ENCODE measurements at places on chromosomes 2 and 18. TPM values are rescaled to one million over a fixed set of nuclear protein-coding genes. Genes with fewer than 3 reads are reported as not detected.

DNA sequence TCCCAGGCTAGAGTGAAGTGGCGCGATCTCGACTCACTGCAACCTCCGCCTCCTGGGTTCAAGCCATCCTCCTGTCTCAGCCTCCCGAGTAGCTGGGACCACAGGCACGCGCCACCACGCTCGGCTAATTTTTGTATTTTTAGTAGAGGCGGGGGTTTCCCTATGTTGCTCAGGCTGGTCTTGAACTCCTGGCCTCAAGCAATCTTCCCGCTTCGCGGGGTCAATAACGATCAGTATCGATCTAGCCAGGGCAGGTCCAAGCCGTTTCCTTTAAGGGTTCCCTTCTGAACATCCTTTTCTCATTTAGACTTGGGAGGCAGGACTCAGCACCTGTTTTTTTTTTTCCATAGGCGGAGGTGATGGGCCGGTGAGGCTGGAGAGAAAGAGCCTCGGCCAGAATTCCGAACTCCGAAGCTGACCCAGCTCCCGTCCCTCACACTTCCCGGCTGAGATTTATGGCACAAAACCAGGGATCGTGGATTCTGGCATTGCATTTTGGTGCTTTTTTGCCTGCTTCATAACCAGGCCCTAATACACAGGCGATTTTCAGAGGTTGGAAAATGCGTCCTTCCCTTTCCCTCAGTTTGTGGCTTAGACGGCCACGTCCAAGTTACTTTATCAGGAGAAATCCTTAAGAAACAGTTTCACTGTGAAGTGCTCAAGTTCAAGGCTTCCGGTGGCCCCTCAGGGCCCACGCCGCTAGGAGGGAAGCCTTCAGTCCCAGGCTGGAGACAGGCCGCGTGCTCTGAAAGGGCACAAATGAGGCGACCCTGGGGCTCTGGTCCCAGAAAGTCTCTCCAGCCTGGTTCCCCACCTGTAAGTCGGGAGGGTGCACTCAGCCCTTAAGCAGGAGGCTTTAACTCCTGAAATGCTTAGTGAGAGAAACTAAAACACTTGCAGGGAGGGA lies 998 bp upstream of the SLC66A3 start:
- no peak for DNase-seq
- peak overlapping the region; percentile 74 for H3K27ac ChIP-seq
- H3K36me3 ChIP-seq: no peaks in the 10 kb centered on the region
- H3K4me3 ChIP-seq: peak overlapping the region; percentile 77
- H3K4me1 ChIP-seq: peaks cover 16% of the 10 kb centered on the region
- H3K27me3 ChIP-seq: no peaks in the 10 kb centered on the region

DNA sequence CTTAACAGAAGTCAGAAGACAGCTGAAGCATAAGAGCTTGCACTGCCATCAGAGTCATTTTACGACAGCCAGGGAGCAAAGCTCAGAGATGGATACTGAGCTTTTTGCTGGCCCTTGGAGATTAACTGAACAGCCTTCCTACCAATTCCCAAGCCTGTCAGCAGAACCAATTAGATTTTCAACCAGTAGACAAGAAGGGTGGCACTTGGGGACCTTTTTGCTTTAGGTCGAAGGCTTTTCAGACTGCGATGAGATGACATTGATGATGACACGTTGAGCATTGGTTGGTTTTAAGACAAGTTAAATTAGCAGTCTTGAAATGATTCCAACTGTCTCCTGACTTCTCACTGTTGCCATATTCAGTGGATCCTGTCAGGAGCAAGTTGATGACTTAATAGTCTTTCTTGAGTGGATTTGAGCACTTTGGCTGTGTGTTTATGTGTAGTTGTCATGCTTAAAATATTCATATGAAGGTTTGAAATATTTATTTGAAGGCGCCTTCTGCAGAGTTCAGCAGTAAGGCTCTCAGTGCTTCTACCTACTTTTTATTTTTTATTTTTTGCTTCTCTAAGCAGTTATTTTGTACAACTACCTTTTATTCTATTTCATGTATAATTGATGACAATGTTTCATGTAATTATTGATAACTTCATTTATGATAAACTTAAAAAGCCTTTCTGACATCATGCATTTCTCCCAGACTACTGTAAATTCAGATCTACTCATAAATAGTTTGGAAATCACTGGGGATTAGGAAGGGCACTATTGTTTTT lies 256.7 kb downstream of the CAMKMT start:
- peaks cover 6% of the 10 kb centered on the region for H3K4me1 ChIP-seq
- H3K27ac ChIP-seq: no peak overlapping the region
- DNase-seq: no peak
- H3K27me3 ChIP-seq: no peaks in the 10 kb centered on the region
- no peak overlapping the region for H3K4me3 ChIP-seq

DNA sequence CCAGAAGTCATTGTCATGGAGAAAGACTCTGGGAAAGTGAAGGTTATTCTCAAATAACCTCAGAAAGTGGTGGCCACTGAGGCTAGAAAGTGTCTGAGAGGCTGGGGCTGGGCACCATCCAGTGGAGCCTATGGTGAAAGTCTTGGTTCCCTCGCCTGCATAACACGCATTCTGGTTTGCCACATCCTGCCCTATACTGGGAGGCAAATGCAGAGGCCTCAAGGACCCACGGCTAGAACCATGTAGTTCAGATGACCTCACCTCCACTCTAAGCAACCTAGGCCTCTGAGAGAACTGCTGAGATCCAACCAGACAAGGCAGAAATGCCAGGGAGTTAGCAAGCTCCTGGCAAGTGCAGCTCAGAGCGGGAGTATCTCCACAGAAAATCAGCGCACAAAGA lies 5.1 kb downstream of the ITGB6 start:
- H3K4me3 ChIP-seq: no peak overlapping the region
- DNase-seq: peak; percentile 27
- H3K36me3 ChIP-seq: no peaks in the 10 kb centered on the region
- peaks cover 3% of the 10 kb centered on the region for H3K27me3 ChIP-seq
- H3K4me1 ChIP-seq: no peaks in the 10 kb centered on the region
- no peak overlapping the region for H3K27ac ChIP-seq

DNA sequence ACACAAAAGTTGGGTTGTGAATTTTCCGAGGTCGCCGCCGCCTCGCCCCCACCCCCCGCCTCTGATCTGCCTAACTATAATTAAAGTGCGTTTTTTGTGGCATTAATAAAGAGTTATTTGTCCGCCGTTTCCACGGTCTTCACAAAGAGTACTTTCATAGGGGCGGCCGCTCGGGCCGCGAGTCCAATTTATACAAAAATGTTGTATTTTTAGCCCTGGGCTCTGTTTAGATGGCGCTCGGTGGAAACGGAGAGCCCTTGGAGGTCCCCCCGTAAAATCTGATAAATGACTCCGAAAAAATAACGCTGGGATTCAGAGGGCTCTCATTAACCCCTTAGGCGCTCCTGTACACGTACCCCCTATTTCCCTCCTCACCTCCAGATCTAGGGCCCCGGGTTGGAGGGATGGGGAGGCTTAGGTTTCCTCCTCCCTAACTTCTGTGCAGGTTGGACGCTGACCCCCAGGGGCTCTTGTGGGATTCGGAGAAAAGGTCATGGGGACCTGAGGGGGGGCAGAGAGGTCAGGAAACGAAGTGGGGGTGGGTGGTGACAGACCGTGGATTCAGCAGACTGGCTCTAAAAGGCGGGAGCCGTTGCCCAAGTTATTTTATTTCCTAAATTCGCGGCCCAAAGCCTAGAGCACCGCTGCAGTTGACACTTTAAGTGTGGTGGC lies 1.9 kb downstream of the CYP26B1 start:
- H3K27me3 ChIP-seq: peaks cover 63% of the 10 kb centered on the region
- H3K36me3 ChIP-seq: peaks cover 1% of the 10 kb centered on the region
- H3K4me1 ChIP-seq: peaks cover 45% of the 10 kb centered on the region
- H3K4me3 ChIP-seq: peak overlapping the region; percentile 28
- no peak for DNase-seq

DNA sequence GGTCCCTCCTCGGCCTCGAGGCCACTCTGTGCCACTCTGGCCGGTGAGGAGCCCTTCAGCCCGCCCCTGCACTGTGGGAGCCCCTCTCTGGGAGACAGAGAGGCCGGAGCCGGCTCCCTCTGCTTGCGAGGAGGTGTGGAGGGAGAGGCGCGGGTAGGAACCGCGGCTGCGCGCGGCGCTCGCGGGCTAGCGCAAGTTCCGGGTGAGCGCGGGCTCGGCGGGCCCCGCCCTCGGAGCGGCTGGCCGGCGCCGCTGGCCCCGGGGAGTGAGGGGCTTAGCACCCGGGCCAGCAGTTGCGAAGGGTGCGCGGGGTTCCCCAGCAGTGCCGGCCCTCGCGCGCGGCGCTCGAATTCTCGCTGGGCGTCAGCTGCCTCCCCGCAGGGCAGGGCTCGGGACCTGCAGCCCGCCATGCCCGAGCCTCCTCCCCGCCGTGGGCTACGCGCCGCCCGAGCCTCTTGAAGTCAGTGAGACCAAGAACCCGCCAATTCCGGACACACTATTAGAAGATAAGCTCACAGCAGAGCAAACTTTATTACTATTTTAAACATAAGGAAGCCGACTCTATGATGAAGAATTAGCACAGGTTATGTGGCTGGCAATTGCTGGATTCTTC lies 825.8 kb upstream of the FANCL start:
- H3K27me3 ChIP-seq: no peaks in the 10 kb centered on the region
- no peak overlapping the region for H3K4me3 ChIP-seq
- DNase-seq: no peak

- no peaks in the 10 kb centered on the region for H3K36me3 ChIP-seq
- no peak overlapping the region for H3K27ac ChIP-seq
- H3K27me3 ChIP-seq: peaks cover 9% of the 10 kb centered on the region
- H3K4me3 ChIP-seq: no peak overlapping the region
- DNase-seq: no peak
Observed at GRCh38 chr2:126798276-126799140, 100.2 kb upstream of the TEX51 start.

- DNase-seq: no peak
- H3K27me3 ChIP-seq: no peaks in the 10 kb centered on the region
- H3K27ac ChIP-seq: no peak overlapping the region
- peaks cover 41% of the 10 kb centered on the region for H3K4me1 ChIP-seq
Observed at GRCh38 chr2:45494275-45494977, 116.6 kb downstream of the SRBD1 start.

- H3K36me3 ChIP-seq: no peaks in the 10 kb centered on the region
- H3K4me1 ChIP-seq: no peaks in the 10 kb centered on the region
- H3K4me3 ChIP-seq: no peak overlapping the region
Observed at GRCh38 chr2:122680662-122681061, 925.2 kb downstream of the TSN start.

- H3K36me3 ChIP-seq: no peaks in the 10 kb centered on the region
- no peak overlapping the region for H3K4me3 ChIP-seq
- no peak overlapping the region for H3K27ac ChIP-seq
- no peak for DNase-seq
- H3K27me3 ChIP-seq: no peaks in the 10 kb centered on the region
Observed at GRCh38 chr2:231991664-231992063, 30.2 kb downstream of the DIS3L2 start.

KCNG2 gene
- not detected for total RNA-seq

GAREM2 gene
- 1.4 TPM for total RNA-seq
